ENCODE measurements at places on chromosomes 16 and 17. TPM values are rescaled to one million over a fixed set of nuclear protein-coding genes. Genes with fewer than 3 reads are reported as not detected.

The PNMT gene
- 2.7 TPM for total RNA-seq

The SPATA22 gene
- total RNA-seq = not detected

The ARSG gene
- total RNA-seq = 1.5 TPM

The GPR142 gene
- total RNA-seq = 3.6 TPM

The DHRS7C gene
- not detected for total RNA-seq

The VAT1L gene
- total RNA-seq = 4.4 TPM

The IRF8 gene
- 21.2 TPM for total RNA-seq

GRCh38 chr17:73588301-73588846, 55.9 kb downstream of the SDK2 start:
- DNase-seq = no peak
- H3K36me3 ChIP-seq = no peaks in the 10 kb centered on the region
- H3K4me1 ChIP-seq = no peaks in the 10 kb centered on the region
- no peak overlapping the region for H3K27ac ChIP-seq
- no peaks in the 10 kb centered on the region for H3K27me3 ChIP-seq

GRCh38 chr17:39123627-39124026, 27.8 kb downstream of the PLXDC1 start:
- no peak overlapping the region for H3K27ac ChIP-seq
- no peak overlapping the region for H3K4me3 ChIP-seq
- no peaks in the 10 kb centered on the region for H3K4me1 ChIP-seq
- peak; percentile 62 for DNase-seq
- H3K36me3 ChIP-seq = no peaks in the 10 kb centered on the region
- H3K27me3 ChIP-seq = no peaks in the 10 kb centered on the region

DNA sequence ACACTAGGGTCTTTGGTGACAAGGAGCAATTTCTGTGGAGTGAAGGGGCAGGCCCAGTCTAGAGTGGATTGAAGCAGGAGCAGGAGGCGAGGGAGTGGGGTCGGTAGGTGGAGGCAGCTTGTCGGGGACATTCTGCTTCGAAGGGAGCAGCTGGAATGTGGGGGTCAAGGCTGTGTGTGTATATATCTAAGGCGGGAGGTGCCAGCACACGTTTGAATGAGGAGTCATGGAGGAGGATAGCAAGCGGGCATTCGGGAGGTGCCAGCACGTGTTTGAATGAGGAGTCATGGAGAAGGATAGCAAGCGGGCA, 17.7 kb downstream of the NT5M start:
- no peak for DNase-seq
- H3K4me1 ChIP-seq = no peaks in the 10 kb centered on the region
- no peaks in the 10 kb centered on the region for H3K36me3 ChIP-seq
- H3K4me3 ChIP-seq = no peak overlapping the region
- no peak overlapping the region for H3K27ac ChIP-seq
- no peaks in the 10 kb centered on the region for H3K27me3 ChIP-seq

DNA sequence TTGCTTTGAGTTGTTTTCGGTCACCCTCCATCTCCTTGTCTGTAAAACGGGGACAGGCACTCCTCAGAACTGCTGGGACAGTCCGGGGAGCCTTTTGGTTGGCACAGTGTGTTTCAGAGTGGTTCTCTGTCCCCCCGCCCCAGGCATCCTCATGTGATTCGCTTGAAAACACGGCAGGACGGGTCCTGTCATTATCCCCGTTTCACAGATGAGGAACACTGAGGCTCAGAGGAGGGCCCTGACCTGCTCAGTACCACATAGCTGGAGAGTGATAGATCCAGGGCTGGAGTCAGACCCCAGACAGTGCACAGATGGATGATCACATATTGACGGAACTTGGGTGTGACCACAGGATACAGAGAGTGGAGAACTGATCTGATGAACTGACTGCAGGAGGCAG, 13.5 kb upstream of the ADGRG1 start:
- no peak for DNase-seq
- H3K27me3 ChIP-seq = no peaks in the 10 kb centered on the region
- no peak overlapping the region for H3K27ac ChIP-seq

- H3K27me3 ChIP-seq = no peaks in the 10 kb centered on the region
- H3K4me3 ChIP-seq = no peak overlapping the region
- no peaks in the 10 kb centered on the region for H3K36me3 ChIP-seq
- H3K27ac ChIP-seq = no peak overlapping the region
- DNase-seq = no peak
Measured at GRCh38 chr17:76166906-76167305, 25.9 kb upstream of the FOXJ1 start.

DNA sequence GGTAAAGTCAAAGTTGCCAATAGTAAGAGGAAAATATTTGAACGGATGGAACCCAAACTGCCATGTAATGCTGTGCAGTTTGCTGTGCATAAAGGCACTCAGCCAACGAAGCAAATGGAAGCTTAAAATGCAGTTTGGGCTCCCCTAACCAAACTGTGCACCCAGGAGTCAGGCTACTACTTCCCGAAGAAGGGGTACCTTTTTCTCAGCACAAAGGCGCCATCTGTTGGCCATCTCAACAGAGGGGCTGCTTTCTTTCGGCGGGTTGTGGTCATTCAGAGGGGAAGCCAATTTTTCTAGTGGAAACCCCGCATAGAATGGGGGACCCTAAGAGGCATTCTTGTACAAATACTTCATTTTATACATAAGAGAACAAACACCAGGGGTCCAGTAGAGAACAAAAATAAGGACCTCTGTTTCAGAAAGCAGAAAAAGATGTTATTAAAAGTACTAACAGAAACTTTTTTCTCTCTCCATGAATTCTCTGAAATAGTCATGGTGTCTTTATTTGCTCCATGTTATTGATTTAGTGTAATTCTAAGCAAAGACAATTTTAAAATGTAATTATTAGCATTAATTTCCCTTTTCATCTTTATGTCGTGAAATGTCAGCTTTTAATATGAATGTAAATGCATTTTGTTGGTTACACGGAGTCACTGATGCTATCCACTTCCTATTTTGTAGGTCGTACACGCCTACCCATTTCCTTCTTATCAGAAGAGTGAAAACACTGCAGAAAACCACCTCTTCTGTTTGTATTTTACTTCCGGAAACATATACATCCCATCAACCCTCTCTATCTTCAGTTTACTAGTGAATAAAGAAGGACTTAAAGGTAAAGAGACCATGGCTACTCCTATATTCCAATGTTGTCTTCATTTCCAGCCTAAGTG, 453.3 kb downstream of the KCNJ2 start:
- H3K4me3 ChIP-seq = no peak overlapping the region
- no peak for DNase-seq
- H3K27me3 ChIP-seq = no peaks in the 10 kb centered on the region
- H3K27ac ChIP-seq = no peak overlapping the region

- no peaks in the 10 kb centered on the region for H3K27me3 ChIP-seq
- no peaks in the 10 kb centered on the region for H3K4me1 ChIP-seq
- H3K27ac ChIP-seq = no peak overlapping the region
- peak; percentile 25 for DNase-seq
- no peak overlapping the region for H3K4me3 ChIP-seq
- no peaks in the 10 kb centered on the region for H3K36me3 ChIP-seq
Measured at GRCh38 chr16:19375561-19376158, 42.0 kb upstream of the TMC5 start.
